Substantia nigra (tissue), 51 donors: ENCODE measurements at places on chromosomes 1 and 21.

- DNase-seq: no peak
Measured at GRCh38 chr21:42387164-42387563, 8.7 kb downstream of the TMPRSS3 start.

DNA sequence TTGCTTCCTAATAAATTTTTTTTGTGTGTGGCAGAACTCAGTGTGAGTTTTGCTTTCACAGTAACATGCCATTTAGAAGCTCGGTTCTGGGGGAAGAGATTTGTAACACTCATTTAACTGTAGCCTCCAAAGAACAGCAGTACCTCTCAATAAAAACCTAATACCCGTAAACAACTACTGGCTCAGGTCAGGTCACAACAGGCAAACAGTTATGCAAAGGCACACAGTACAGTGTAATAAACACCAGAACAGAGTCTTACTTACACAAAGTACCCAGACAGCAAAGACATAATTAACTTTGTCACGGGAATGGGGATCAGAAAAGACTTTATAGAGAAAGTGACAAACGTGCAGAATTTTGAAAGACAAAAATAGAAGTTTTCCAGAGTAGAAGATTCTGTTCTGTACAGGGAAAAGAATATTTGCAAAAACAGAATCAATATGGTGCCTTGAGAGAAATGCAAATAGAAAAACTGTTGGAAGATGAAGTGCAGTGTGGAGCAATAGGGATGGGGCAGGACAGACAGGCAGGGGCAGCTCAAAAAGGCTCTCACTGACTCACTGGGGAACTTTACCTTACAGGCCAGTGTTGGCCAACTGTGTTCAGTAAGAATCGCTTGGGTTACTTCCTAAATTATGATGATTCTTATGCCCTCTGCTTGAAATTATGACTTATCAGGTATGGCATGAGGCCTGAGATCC is 38.8 kb downstream of the EGLN1 start:
- DNase-seq: no peak

- no peak for DNase-seq
Measured at GRCh38 chr1:245986404-245987218, 520.5 kb downstream of the SMYD3 start.

GRCh38 chr1:67814121-67814772 is 19.0 kb downstream of the GNG12 start:
- no peak for DNase-seq

- no peak for DNase-seq
Measured at GRCh38 chr1:35931446-35932157, 697 bp downstream of the AGO3 start.

DNA sequence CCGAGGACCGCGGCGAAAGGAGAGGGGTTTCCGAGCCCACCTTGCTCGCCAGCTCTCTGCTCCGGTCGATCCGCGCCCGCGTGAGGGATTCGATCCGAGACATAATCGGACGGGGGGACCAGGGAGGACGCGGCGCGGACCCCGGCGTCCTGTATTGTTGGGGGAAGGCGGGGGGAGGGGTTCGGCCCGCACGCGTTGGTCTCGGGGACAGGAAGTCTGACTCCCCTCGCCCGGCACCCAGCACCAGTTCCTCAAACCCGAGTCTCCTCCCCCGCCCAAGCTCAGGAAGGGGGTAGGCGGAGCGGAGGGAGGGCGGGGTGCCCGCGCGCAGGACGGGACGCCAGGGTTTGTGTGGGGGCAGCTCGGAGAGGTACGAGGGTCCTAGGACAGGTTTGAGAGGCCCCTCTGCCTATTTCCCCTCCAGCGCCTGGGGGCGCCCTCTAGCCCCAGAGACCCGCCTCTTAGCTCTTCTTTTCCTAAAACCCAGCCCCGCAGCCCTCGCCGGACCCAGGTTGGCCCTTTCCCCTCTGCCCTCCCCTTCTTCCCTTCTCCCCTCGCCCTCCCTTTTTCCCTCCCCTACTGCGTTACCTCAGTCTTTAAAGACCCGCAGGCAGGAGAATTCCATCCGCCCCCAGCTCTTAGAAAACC is at the start of gene ARHGEF2:
ARHGEF2 (minus strand) TSS at position 223 of the 648 bp plus-strand sequence; CDS start at position 103, 120 bp downstream.
- peak; percentile 79 for DNase-seq

GRCh38 chr21:26112127-26112742 is 58.3 kb downstream of the APP start:
- no peak for DNase-seq

DNA sequence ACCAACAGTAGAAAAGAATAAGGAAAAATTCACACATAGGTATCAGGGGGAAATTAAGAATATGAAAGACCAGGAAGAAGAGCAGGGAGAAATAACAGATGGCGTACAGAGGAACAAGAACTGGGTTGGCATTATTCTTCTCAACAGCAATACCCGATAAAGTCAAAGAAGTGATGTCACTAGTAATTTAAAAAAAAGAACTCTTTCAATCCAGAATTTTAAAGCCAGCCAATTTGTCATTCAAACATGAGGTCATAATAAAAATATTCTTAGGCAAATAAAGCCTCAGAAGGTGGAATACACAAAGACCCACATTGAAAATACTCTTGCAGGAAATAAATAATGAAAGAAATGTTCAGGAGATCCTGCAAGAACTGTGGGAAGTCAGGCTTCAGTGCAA is 8.8 kb downstream of the NCMAP start:
- no peak for DNase-seq

GRCh38 chr1:221157026-221157761 is 278.0 kb downstream of the HLX start:
- DNase-seq: no peak

DNA sequence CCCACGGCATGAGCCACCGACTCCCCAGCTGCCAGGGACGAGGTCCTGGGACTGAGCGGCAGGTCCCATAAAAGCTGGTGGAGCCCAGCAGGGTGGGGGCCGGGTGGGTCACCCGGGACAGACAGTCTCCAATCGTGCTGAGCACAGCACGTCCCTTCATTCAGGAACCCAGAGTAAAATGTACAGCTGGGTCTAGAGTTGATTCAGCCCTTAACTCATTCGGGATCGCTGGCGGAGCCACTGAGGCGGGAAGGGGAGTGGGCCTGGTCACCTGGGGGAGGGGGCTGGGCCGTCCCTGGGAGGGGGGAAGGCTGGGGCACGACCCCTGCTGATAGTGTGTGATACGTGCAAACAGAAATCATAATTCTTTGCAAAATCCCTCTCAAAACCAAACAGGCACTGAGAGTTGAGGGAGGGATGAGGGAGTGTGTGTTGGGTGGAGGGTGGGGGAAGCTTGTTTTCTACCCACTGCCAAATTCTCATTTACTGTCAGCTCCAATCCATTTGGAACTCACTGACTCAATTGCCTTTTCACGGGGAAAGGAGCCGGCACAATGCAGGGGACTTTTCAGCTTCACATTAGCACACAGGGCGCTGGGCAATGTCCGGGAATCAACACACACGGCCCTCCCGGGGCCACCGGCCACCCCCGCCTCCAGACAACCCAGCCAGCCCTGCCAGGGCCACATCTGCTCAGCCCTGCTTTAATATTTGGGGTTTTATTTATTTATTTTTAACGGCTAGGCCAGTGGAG is 13.8 kb downstream of the CASZ1 start:
- DNase-seq: no peak

GRCh38 chr1:198500096-198500495 is 40.4 kb downstream of the ATP6V1G3 start:
- DNase-seq: no peak

GRCh38 chr1:62382658-62382955 is 54.2 kb upstream of the USP1 start:
- DNase-seq: no peak

DNA sequence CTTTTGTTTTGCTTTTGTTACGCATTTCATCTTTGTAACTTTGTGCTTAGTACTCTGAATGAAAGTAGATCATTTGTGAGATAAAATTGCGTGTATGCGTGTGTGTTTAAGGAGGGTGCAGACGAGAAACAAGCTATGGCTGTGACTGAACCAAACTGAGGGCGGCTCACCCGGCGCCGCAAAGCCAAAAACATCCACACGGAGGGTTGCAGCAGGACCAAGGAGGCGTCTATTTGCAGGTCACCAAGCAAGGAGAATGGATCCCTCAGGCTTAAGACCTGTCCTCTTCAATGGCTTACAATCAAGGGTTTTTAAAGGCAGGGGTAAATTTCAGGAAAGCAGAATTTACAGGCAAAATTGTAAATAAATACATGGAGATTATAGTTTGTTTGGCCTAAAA is 12.8 kb downstream of the GCSAML start:
- no peak for DNase-seq

DNA sequence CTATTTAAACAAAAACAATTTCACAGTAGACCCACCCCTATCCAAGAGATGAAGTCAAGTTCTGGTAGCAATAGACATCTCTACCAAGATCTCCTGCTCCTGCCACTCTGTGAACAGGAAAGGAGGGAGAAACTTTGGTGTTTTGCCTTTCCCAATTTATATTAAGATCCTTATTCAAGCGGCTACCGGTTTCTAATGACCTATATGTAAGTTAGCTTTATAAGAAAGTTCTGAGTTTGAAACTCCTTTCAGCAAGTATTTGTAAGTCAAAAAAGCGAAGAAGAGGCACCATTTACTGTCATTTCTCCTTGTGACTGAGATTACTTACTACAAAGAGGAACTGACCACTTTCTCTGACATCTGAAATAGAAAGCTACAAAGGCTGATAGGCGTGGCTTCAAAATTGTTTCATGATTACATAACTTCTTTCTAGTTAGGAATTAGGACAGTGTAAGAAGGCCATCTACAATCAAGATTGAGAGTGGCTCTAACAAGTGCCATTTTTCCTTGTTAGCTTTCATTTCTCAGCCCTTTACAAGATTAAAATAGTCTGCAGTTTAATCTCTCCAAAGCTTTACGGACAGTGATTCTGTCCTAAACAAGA is at the start of gene MNDA:
MNDA (plus strand) TSS at position 448 of the 604 bp plus-strand sequence. CDS start 10,803 bp downstream, outside the sequence.
- DNase-seq: no peak

GRCh38 chr1:228445490-228445842 is 28.8 kb upstream of the TRIM17 start:
- no peak for DNase-seq

GRCh38 chr1:237124856-237125462 is 83.0 kb downstream of the RYR2 start:
- DNase-seq: no peak

GRCh38 chr1:176029609-176030008 is 177.5 kb downstream of the COP1 start:
- no peak for DNase-seq
